ENCODE measurements at places on chromosomes 12 and 14. TPM values are rescaled to one million over a fixed set of nuclear protein-coding genes. Genes with fewer than 3 reads are reported as not detected.
A peak's percentile ranks its signal among the peaks of the same experiment; 100 is the strongest.

GRCh38 chr14:22338917-22339715, 249.9 kb downstream of the DAD1 start:
- no peaks in the 10 kb centered on the region for H3K36me3 ChIP-seq
- DNase-seq: peak; percentile 4

DNA sequence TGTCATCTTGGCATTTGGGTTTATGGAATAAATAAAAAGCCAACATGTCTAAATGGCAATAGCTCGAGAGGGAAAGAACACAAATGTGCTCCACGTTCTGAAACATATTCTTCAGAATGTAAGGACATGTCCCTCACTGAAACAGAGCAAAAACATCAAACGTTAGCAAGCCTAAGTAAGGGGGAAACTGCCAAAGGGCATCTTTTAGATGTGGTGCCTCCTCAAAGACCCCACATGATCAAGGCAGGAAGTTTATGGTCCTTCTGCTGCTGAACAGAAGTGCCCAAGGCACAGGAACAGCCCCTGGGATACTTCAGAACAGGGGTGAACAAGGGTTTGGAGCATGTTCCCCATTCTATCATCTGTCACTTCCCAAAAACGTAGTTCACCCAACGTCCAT, 227.0 kb downstream of the ANO2 start:
- H3K27me3 ChIP-seq: no peaks in the 10 kb centered on the region
- no peak overlapping the region for H3K27ac ChIP-seq
- no peak for DNase-seq
- no peaks in the 10 kb centered on the region for H3K36me3 ChIP-seq
- no peak overlapping the region for H3K4me3 ChIP-seq

DNA sequence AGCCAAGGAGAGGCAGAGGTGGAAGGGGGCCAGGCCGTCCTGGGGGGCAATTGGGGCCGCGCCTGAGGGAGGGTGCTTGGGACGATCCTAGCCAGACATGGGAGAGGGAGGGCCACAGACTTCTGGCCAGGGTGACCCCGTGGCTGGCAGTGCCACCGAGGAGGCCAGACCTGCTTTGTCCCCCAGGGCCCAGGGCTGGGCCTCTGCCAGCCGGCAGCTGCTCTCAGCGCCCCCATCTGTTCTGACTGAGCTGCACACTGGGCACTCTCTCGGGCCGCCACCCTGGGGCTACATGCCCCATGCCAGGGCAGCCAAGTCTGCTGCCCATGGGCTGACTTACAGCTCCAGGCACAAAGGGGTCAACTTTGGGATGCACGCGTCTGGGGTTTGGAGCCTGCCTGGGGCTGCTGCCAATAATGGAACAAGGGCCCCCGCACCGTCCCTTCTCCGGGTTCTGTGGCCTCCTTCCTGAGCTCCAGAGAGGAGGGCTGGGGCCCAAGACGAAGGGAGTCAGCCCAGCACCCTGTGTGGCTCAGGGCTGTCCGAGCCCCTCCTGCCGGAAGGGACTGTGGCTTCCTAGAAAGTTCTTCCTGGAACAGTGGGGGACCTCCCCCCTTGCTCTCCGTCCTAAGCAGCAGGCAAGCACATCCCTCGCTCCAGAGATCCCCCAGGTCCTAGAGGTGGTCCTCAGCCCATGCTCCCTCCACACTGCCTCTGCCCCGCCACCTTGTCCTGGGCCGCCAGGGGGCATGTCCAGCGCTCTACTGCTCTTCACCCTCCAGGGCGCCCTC, 1.1 kb downstream of the ADSS1 start:
- peak overlapping the region; percentile 75 for H3K27ac ChIP-seq
- no peak for DNase-seq
- peak overlapping the region; percentile 66 for H3K4me3 ChIP-seq
- H3K36me3 ChIP-seq: no peaks in the 10 kb centered on the region
- no peaks in the 10 kb centered on the region for H3K27me3 ChIP-seq
- H3K4me1 ChIP-seq: peaks cover 75% of the 10 kb centered on the region

DNA sequence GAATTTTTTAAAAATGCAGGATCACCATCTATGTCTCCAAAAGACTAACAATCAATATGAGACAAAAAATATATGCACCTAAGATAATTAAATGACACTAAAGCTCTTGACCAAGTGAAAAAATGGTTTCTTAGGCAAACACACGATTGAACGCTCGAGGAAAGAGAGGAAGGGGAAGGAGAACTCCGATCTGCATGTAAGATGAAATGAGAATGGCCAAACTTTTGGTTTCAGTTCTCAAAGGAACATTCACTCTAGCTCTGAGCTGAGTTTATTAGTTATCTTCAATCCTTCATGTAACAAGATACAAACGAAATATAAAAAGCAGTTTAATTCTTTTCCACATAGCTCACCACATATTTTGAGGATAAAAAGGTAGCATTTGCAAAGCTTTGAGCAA, 2.8 kb downstream of the DYRK4 start:
- H3K27ac ChIP-seq: no peak overlapping the region
- H3K27me3 ChIP-seq: no peaks in the 10 kb centered on the region
- DNase-seq: no peak
- no peak overlapping the region for H3K4me3 ChIP-seq
- H3K36me3 ChIP-seq: peaks cover 9% of the 10 kb centered on the region

Gene GZMB
- 1.2 TPM for total RNA-seq

- peaks cover 6% of the 10 kb centered on the region for H3K27me3 ChIP-seq
- no peak for DNase-seq
- no peak overlapping the region for H3K4me3 ChIP-seq
These were observed 142.5 kb upstream of the C14orf180 start for GRCh38 chr14:104436741-104437701.

Gene REM2
- 0.69 TPM for total RNA-seq

DNA sequence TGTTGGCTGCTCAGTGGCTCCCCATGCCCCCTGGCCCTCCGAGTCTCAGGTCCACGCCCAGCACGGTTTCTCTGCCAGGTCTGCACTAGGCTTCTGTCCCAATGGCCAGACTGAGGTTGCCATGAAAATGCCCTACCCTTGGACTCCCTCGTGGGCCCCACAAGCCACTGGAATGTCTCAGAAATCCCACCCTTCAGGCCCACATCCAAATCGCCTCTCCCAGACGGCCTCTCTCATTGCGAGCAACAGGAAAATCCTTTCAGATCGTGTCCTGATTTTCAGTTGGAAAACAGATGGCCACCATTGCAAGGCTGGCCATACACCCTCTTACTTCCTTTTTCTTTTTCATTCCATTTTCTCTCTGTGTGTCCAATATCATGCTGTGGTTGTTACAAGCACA, 77.3 kb downstream of the IRF2BPL start:
- H3K27me3 ChIP-seq: no peaks in the 10 kb centered on the region
- no peak overlapping the region for H3K4me3 ChIP-seq
- H3K4me1 ChIP-seq: peaks cover 44% of the 10 kb centered on the region
- no peak for DNase-seq
- no peaks in the 10 kb centered on the region for H3K36me3 ChIP-seq

- no peak overlapping the region for H3K4me3 ChIP-seq
- no peak overlapping the region for H3K27ac ChIP-seq
- H3K27me3 ChIP-seq: peaks cover 5% of the 10 kb centered on the region
- H3K36me3 ChIP-seq: no peaks in the 10 kb centered on the region
- DNase-seq: no peak
These were observed 88.3 kb downstream of the BCL11B start for GRCh38 chr14:99183716-99184115.

Gene MED13L
- 90.3 TPM for total RNA-seq

Gene CLEC4C
- not detected for total RNA-seq

DNA sequence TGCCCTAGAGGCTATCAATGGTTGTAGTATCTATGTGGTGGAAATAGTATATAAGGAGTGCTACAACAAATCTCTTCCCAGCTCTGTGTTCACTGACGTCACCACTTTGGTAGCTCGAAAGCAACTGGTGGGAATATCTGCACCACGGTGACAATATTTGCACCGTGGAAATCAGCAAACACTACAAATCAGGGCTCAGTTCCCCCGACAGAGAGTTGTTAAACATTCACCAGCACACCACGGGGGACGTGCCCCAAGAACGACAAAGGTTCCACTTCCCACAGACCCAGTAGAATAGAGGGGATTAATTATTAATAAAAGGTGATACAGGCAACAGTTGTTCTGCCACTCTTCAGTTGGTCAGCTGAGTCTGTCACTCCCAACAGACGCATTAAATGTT, 98.4 kb downstream of the CCDC60 start:
- H3K4me1 ChIP-seq: no peaks in the 10 kb centered on the region
- no peaks in the 10 kb centered on the region for H3K36me3 ChIP-seq
- DNase-seq: no peak
- H3K4me3 ChIP-seq: no peak overlapping the region
- H3K27ac ChIP-seq: no peak overlapping the region

DNA sequence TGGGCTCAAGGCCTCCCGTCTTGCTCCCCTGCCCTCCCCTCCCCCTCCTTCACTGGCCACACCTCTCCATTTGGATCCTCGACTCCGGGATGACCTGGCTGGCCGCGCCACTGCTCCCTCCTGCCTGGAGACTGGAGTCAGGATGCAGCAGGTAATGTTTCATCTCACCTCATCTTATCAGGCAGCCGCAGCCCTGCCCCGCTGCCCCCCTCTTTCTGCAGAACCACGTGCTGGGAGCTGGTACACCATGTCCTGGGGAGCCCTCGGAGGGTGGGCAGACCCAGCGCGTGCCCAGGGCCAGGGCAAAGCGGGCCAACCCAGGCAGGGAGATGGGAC, 31.1 kb downstream of the BEGAIN start:
- no peak overlapping the region for H3K27ac ChIP-seq
- no peaks in the 10 kb centered on the region for H3K36me3 ChIP-seq
- H3K4me3 ChIP-seq: no peak overlapping the region
- peaks cover 5% of the 10 kb centered on the region for H3K4me1 ChIP-seq
- no peak for DNase-seq

All from K562 (cell line).